ENCODE measurements at places on chromosomes 11 and 22.

GRCh38 chr11:92707173-92707619 is 262.3 kb upstream of the MTNR1B start:
- no peak for DNase-seq

DNA sequence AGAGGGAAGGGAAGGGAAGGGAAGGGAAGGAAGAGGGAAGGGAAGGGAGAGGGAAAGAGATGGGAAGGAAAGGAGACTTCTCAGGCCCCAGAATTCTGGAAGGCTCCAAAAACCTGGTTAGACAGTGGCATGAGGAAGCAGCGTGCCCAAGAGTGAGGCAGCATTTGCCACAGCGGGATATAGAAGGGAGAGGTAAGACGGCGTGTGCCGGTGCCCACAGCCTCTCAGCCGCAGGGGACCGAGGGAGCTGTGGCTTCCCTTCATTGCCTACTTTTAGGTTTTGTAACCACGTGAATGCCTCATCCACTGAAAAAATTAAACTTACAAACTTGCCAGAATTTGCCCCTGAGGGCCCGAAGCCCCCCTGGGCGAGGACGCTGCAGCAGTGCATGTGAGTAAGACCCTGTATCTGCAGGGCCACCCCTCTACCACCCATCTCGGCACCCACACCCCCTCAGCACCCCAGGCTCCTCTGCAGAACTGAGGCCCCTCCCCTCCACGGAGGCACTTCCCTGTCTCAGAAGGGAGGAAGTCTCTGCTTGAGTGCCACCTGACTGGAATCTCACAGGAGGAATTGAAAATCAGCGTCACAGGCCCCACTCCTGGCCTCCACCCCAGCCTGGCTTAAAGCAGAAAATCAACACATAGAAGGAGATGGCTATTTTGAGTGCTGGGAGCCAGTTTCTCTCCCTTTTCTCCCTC is 58.1 kb downstream of the LINC01488 start:
- DNase-seq: no peak

- no peak for DNase-seq
Observed at GRCh38 chr11:102643941-102644340, 18.8 kb upstream of the MMP20 start.

GRCh38 chr11:59216641-59217564 is 4.2 kb upstream of the MPEG1 start:
- no peak for DNase-seq

DNA sequence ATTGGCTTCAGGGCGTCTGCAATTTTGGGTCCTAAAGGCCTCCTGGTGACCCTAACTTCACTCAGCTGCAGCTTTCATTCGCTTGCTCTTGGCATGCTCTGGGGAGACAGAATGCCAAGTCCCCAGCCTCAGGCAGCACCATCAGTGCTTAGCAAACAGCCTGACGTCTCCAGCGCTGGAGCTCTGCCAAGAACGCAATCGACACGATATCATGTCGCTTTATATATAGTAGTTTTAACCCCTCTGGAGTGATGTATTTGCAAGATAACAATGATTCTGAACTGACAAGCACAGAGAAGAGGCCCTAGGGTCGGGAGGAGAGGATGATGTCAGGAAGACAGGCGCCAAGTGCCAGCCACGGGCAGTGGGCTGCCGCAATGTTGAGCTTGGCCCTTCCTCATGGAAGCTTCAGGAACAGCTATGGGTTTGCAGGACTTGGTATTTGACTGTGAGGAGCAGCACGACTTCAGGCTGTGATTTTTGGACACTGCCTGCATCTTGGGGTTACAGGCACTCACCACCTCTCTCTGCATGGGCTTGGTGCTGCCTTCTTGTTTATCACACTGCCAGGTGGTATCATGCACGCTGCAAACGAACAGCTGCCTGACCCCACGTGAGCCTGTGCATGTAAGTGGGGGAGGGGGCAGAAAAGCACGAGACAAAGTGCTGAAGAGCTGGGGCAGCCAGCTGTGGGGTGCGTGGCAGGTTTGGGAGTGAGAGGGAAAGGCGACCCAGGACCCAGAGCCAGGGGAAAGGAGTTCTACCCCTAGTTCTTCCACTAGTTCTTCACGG is 26.1 kb downstream of the B3GAT1 start:
- no peak for DNase-seq

- DNase-seq: no peak
Observed at GRCh38 chr22:40194656-40195055, 16.9 kb downstream of the TNRC6B start.

GRCh38 chr11:15963266-15963665 is 393.1 kb downstream of the SOX6 start:
- no peak for DNase-seq

Measured in T follicular helper cell (primary cell).